Stimulated activated CD8-positive, alpha-beta memory T cell treated with anti-CD3 and anti-CD28 coated beads, Interleukin-4, amount 100 ng/mL, for 4 hours (primary cell): ENCODE measurements at places on chromosomes 4 and X.

GRCh38 chr4:2574009-2574408 is 37.6 kb downstream of the FAM193A start:
- no peak for DNase-seq

DNA sequence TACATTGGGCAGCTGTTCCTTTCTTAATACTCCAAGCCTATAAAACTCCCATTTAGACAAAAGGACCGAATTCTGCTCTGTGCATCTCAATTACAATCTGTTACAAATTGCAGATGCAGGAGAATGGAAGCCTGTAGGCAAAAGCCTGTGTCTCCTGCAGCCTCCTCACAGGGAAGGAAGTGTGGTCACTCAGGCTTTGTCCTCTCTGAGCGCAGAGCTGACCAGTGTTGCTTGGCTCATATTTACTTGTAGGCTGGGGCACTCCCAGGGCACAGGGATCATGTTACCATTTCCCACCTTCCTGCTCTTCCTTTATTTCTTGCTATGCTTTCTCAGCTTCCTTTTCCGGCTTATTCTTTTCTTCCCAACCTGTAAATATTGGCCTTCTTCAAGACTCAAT is 15.7 kb downstream of the SUPT20HL2 start:
- DNase-seq: no peak

DNA sequence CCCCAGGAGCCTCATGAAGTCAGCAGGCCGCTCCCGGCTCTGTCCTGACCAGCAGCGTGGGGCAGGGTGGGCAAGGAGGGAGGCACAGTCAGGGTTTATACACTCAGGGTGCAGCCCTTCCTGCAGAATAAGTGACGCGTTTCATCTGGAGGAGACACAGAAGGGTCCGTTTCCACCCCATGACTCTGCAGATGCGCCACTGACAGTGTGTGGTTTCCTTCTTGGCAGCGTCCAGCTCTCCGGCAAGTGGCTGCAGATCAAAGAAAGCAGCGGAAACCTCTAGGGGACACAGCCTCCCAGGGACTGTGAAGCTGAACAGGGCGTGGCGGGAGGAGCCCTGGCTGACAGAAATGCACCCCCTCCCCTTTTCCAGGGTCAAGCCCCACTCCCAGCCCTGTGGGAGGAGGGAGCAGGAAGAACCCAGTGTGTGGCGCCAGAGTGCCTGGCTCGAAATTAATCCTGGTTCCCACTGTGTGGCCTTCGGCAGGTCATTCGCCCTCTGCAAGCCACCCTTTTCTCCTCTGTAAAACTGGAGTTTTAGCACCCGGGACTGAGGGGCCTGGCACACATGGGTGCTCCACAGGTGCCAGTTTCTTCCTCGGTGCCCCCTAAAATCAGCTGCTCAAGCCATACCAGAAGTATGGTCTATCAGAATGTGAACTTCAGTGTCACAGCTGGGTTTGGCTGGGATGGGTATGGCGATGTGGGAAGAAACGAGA is 17.3 kb upstream of the TBC1D14 start:
- DNase-seq: no peak

DNA sequence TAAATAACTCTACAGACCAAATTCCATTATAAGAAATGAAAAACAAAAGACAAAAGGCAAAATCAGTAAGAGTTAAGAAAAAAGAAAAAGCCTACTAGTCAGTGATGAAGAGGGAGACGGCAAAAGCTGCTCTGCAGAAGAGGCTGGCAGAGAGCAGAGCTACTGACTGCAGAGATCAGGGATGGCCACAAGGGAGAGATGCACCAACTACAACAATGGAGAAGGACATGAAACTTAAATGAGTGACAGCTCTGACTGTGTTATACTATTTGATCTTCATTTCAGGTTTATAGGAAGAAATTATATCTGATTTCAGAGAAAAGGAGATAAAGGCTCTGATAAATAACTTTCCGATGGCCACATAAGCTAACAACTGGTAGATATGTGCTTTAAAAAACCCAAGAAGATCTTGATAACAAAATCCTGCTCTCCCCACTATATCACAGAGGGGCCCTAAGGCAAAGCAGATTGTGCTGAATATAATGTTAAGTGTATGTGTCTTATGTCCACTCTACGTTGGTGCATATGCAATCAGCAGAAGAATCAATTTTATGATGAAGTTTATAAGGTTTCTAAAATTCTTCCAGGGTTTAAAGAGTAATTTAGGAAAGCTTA is 58.4 kb upstream of the COX18 start:
- DNase-seq: no peak

DNA sequence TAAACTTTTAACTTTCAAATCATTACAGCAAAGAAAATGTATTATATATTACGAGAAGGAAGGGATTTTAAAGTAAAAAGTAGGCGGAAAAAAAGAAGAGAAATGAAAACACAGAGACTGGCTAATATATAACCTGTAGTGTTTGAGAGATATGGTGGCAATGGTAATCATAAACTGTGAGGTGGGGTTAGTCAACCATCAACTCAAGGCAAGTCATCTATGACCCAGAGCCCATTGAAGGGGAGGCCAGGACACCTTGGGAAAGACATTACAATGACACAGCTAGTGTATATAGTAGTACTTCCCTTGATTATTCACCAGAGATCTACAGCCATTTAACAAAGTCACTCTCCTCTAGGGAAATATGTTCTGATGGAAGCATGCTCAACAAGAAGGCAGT is 423.9 kb upstream of the PITX2 start:
- no peak for DNase-seq

DNA sequence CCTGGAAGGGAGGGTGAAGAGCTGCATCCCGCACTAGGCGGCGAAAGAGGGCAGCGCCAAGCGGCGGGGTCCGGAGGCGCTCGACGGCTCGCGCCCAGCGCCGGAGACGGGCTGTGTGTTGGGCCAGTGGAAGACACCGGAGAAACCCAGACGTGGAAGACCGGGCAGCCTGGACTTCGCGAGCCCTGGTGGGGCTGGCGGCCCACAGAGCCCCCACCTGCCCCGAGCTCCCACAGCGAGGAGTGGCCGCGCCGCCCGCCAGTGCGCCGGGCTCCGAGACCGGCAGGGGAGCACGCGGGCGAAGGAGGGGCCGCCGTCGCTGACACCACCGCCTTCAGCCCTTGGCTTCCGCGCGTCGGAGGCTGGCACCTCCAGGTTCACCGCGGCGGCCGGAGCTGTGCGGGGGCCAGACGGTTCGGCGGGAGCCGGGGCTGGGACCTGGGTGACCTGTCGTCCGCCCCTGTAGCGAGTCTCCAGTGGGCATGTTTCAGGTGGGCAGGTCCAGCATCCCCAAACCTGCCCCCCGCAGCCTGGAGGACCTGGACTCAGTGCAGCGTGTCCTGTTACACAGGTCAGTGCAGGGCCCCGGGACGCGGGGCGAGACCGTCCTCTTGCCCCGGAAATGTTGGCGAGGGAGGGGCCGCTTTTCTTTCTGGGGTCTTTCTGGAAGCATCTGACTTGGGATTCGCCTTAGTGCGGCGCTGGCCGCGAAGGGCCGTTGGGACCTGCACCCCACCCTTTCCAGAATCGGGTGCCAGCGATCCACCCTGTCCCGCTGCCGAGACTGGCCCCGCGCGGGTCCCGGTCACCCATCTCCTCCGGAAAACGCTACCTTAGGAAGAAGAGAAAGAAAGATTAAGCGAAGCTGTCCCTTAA is 9.6 kb upstream of the INTU start:
- no peak for DNase-seq

DNA sequence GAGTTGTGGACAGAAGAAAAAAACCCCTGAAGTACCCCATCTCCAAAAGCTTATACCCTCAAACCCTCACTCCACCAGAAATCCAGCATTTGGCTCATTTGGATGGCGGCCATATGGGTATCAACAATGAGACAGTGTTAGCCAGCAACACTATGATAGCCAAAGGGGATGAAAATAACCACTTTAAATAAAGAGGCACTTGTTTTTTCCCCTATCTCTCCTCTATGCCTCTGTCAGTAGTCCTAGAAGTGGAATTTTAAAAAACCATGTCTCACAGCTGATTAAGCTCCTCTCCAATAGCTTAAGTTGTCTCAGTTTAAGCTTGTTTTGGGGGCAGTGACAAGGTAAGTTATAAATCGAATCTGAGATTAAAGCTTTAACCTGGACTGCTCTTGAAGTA is 124.0 kb downstream of the MOSPD2 start:
- no peak for DNase-seq

GRCh38 chrX:27600686-27601085 is 10.5 kb downstream of the DCAF8L2 start:
- DNase-seq: no peak

- DNase-seq: no peak
Measured at GRCh38 chr4:151664289-151664688, 96.5 kb downstream of the GATB start.

DNA sequence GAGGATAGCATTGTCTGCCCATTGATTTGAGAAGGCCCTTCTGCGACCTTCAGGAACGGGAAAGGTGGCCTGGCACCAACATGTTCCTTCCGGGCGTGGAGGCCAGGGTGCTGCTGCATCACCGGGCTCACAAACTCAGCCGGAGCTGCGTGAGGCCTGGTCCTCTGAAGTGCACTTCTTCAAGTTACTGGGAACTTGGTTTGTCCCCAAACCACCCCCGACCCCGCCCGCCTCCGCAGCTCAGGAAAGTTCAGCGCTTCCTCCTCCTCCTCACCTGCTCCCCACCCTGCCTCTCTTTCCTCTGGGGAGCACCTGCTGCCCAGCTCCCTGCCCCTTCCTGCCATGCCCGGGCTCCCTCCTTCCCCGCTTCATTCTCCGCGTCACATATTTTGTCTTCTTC is 116.0 kb upstream of the LRPAP1 start:
- no peak for DNase-seq

GRCh38 chr4:183146478-183146877 is 47.4 kb downstream of the WWC2 start:
- DNase-seq: no peak

GRCh38 chrX:133921764-133922389 is 63.5 kb downstream of the GPC3 start:
- DNase-seq: no peak

- no peak for DNase-seq
Measured at GRCh38 chr4:38740303-38740702, 42.5 kb downstream of the TLR10 start.

DNA sequence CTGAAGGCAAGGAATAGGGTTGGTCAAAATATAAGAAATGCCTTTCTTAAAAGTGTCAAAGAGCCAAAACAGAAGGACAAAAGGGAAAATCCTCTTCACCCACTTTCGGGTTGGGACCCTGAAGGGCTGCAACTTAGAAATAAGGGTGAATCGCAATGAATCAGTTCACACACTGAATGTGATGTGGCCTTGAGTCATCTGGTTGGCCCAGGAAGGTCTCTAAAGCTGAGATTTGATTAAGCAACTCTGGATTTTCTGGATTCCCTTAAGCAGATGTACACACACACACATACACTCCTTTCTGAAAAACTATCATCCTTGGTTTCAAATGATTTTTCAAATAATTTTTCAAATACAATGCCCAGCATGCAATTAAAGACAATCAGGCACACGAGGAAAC is 13.1 kb downstream of the TAB3 start:
- no peak for DNase-seq

DNA sequence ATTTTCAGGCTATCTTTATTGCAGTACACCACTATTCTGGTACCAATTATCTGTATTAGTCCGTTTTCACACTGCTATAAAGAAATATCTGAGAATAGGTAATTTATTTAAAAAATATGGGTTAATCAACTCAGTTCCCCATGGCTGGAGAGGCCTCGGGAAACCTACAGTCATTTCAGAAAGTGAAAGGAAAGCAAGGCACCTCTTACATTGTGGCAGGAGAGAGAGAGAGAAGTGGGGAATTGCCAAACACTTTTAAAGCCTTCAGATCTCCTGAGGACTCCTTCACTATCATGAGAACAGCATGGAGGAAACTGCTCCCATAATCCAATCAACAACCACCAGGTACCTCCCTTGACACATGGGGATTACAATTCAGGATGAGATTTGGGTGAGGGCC is 54.7 kb downstream of the AMER1 start:
- no peak for DNase-seq

- DNase-seq: no peak
Measured at GRCh38 chrX:675279-675954, 44.8 kb downstream of the SHOX start.

DNA sequence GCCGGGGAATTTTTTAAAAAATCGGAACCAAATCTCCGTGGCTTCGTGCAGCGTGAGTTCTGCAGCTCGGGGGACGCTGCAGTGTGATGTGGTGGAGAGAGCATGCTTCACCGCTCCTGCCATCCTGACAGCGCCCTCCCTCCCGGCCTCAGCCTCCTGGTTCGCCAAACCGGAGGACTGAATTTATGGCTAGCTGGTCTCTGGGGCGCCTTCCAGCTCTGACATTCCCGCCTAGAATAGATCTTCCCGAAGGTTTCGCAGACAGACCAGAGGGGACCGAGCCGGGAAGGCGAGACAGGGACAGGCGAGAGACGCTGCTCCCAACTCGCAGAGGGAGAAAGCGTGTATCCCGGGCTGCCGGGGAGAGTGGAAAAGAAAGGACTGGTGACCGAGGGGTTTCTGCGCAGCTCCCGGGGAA is 25.9 kb downstream of the HOPX start:
- DNase-seq: no peak

- no peak for DNase-seq
Measured at GRCh38 chrX:147803948-147804347, 107.8 kb upstream of the FMR1 start.

DNA sequence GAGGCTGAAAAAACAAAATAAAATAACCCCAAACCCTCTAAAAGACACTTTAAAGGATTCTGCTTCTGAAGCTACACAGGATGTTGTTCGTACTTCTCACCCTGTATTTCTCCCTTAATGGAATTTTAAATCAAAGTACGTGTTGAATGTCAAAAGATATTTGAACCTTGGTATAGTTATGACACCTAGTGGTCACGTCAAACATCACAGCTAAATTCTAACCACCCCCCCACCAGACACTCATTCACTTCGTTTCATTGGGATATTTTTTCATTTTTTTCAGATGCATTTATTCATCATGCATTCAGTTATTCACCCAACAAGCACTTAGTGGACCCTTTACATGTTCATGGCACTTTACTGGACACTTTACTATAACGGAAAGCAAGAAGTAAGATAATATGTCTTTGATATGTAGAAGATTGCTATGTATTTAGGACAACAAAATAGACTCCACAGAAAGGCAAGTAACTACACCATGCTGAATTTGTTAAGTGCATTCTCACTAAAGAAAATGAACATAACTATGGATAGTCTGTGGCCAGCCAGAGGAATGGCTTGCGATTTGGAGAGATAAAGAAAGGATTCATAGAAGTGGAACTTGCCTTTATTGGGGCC is 62.5 kb upstream of the GPR174 start:
- DNase-seq: no peak

DNA sequence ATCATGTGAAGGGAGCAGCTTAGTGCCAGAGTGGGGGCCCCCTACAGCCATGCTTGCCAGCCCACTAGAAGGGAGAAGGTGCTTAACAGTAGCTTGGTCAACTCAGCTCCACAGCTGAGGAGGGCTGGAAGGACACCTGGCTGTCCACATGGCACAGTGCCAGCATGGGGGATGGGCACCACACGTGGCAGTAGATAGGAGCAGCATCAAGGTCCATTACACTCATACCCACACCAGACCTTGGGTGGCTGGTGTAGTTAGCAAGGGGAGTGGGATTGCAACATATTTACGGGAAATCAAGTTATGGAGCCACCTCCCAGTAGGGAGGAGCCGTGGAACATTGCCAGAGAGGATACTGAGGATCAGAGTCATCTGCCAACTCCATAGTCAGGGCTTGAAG is 37.9 kb upstream of the SLC4A4 start:
- no peak for DNase-seq
